ENCODE measurements at places on chromosomes 2 and 18. TPM values are rescaled to one million over a fixed set of nuclear protein-coding genes. Genes with fewer than 3 reads are reported as not detected.

The NTSR2 gene
- total RNA-seq = 0.82 TPM

The MAL gene
- not detected for total RNA-seq

The FBLN7 gene
- 0.41 TPM for total RNA-seq

The GPR75 gene
- 18.3 TPM for total RNA-seq

The HOXD12 gene
- not detected for total RNA-seq

The OTOS gene
- total RNA-seq = 0.41 TPM

The INHA gene
- 0.41 TPM for total RNA-seq

The TRABD2A gene
- 0.41 TPM for total RNA-seq

The PAIP2B gene
- 20.4 TPM for total RNA-seq

The SSB gene
- total RNA-seq = 89.3 TPM
